ENCODE measurements at places on chromosomes 13 and 19. TPM values are rescaled to one million over a fixed set of nuclear protein-coding genes. Genes with fewer than 3 reads are reported as not detected.
A peak's percentile ranks its signal among the peaks of the same experiment; 100 is the strongest.

Gene N4BP2L1
- total RNA-seq, result 16.5 TPM

Gene PEAK3
- total RNA-seq, result not detected

DNA sequence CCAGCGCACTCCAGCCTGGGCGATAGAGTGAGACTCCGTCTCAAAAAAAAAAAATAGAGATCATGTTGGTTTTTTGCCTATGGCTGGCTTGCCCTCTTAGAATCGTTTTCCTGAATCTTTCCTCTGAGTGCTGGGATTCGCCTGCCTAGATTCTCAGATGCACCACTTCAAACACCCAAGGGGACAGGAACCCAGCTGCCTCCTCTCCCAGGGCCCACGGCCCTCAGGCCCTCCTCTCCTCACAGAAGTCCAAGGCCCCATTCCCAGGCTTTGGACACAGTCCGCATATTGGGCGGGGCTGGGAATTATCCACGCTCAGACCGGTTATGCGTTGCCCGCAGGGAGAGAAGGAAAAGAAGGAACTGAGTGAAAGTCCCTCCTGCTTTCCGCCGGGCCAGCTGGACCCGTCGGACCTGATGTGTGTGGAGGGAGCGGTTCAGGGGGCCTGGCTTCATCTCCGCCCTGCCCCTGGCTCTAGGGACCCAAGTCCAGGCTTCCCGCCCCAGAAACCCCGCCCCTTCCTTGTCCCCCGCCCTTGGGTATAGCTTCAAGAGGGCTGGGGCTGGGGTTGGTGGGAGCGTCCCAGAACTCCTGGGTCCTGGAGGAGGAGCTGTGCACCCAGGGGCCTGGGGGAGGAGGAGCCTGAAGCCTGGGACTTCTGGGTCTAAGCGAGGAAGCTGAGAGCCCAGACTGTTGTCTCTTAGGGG lies 5.8 kb downstream of the PPFIA3 start:
- no peak overlapping the region for H3K27ac ChIP-seq
- H3K27me3 ChIP-seq, result peaks cover 8% of the 10 kb centered on the region
- no peak overlapping the region for H3K4me3 ChIP-seq
- DNase-seq, result no peak
- H3K4me1 ChIP-seq, result peaks cover 18% of the 10 kb centered on the region

DNA sequence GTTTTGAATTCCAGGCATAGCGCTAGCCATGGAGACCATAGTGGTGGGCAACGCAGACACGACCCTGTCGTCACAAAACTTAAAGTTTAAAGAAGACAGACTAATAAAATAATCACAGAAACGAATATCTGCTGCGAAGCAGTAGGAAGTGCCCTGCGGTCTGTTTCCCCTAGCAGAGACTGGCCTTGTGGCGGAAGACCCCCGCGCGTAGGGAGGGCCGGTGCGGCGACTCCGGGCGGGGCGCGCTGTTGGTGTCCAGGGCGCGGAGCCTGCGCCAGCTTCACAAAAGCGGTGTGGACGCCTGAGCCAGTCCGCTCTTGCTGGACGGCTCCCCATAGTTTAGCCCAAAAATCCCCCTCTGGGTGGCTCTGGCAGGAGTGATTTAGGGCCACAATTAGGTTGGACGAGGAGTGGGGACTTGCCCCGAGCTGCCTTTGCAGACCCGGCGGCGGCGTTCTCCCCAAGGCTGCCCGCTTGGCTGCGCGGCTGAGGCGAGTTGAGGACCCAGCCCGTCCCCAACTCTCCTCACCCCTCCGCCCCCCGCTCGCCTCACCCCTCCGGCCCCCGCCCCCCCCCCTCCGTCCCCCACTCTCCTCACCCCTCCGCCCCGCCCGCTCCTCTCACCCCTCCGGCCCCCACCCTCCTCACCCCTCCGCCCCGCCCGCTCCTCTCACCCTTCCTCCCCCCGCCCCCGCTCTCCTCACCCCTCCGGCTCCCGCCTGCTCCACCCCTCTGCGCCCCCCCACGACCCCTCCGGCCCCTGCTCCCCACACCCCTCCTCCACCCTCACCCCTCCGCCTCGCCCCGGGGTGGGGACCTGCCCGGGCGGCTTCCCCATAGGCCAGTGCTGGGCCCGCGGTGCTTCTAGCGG lies 14.2 kb upstream of the LATS2 start:
- peaks cover 13% of the 10 kb centered on the region for H3K4me1 ChIP-seq
- peaks cover 9% of the 10 kb centered on the region for H3K27me3 ChIP-seq
- H3K27ac ChIP-seq, result peak overlapping the region; percentile 14
- peak overlapping the region; percentile 61 for H3K4me3 ChIP-seq
- H3K36me3 ChIP-seq, result no peaks in the 10 kb centered on the region

- DNase-seq, result no peak
- peaks cover 3% of the 10 kb centered on the region for H3K27me3 ChIP-seq
- H3K4me1 ChIP-seq, result no peaks in the 10 kb centered on the region
- H3K36me3 ChIP-seq, result no peaks in the 10 kb centered on the region
- H3K4me3 ChIP-seq, result no peak overlapping the region
- H3K27ac ChIP-seq, result no peak overlapping the region
These were observed 587.9 kb downstream of the LMO7 start for GRCh38 chr13:76223999-76224398.

GRCh38 chr13:43877326-43877725 lies 2.2 kb downstream of the CCDC122 start:
- H3K36me3 ChIP-seq, result peaks cover 3% of the 10 kb centered on the region
- no peak overlapping the region for H3K4me3 ChIP-seq
- no peak overlapping the region for H3K27ac ChIP-seq
- DNase-seq, result no peak

- no peaks in the 10 kb centered on the region for H3K36me3 ChIP-seq
- H3K4me3 ChIP-seq, result no peak overlapping the region
- H3K27ac ChIP-seq, result no peak overlapping the region
- H3K27me3 ChIP-seq, result no peaks in the 10 kb centered on the region
- no peaks in the 10 kb centered on the region for H3K4me1 ChIP-seq
These were observed 195.2 kb downstream of the UQCRFS1 start for GRCh38 chr19:29017788-29018187.

All from activated CD4-positive, alpha-beta T cell treated with anti-CD3 and anti-CD28 coated beads for 36 hours (primary cell).